ENCODE measurements at places on chromosomes 12 and 14.

- DNase-seq = no peak
Observed at GRCh38 chr14:49581209-49582112, 4.7 kb downstream of the RPS29 start.

- DNase-seq = no peak
Observed at GRCh38 chr12:109709401-109709991, 4.1 kb upstream of the FAM222A start.

GRCh38 chr14:99655521-99655920 lies 10.6 kb downstream of the HHIPL1 start:
- DNase-seq = no peak

GRCh38 chr14:34368971-34369647 lies 92.9 kb downstream of the SPTSSA start:
- no peak for DNase-seq

DNA sequence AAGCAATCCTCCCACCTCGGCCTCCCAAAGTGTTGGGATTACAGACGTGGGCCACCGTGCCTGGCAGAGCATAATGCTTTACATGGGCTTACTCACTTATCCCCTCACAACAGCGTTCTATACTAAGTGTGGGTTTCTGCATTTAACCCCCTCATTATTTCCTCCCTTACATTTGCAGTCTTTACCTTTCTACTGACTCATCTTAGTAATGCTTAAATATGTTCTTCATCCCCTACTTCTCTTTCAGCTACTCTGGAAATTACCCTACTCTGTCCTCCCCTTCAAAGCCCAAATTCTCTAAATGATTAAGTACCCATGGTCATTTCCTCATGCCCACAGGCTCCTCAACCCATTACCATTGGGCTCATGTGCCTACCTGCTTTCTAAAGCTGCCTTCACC lies 40.7 kb downstream of the NKX2-1 start:
- DNase-seq = no peak

DNA sequence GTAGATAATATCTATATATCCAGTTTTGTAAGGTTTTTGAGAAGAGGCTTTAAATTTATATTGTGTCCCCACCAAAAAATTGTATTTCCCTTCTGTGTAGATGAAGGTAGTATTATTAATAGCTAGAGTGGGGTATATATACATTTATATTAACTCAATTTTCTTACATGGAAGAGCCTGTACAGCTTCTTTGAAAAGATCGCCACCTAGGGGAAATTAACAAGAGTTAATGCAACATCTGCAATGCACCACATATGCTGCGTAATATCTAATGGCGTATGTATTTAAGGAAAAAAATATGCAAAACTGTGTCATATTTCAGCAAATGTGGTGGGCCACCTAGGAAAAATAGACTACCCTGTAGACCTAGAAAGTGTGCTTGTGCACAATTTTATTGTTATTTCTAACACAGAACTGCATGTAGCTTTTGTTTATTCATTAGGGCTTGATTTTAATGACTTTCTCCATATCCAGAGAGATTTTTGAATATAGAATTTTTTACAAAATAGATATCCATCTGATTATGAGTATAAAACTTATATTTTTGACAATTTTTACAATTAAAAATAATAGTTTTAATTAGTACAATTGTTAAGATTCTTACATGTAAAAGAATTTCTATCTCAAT lies 14.0 kb downstream of the CCER1 start:
- DNase-seq = no peak
